ENCODE measurements at places on chromosomes 2 and 18.

GRCh38 chr2:201440182-201440581, 11.1 kb downstream of the TRAK2 start:
- H3K4me1 ChIP-seq = peaks cover 11% of the 10 kb centered on the region
- no peak overlapping the region for H3K4me3 ChIP-seq
- H3K27ac ChIP-seq = peak overlapping the region; percentile 7
- no peaks in the 10 kb centered on the region for H3K27me3 ChIP-seq
- no peak for DNase-seq
- no peaks in the 10 kb centered on the region for H3K36me3 ChIP-seq

DNA sequence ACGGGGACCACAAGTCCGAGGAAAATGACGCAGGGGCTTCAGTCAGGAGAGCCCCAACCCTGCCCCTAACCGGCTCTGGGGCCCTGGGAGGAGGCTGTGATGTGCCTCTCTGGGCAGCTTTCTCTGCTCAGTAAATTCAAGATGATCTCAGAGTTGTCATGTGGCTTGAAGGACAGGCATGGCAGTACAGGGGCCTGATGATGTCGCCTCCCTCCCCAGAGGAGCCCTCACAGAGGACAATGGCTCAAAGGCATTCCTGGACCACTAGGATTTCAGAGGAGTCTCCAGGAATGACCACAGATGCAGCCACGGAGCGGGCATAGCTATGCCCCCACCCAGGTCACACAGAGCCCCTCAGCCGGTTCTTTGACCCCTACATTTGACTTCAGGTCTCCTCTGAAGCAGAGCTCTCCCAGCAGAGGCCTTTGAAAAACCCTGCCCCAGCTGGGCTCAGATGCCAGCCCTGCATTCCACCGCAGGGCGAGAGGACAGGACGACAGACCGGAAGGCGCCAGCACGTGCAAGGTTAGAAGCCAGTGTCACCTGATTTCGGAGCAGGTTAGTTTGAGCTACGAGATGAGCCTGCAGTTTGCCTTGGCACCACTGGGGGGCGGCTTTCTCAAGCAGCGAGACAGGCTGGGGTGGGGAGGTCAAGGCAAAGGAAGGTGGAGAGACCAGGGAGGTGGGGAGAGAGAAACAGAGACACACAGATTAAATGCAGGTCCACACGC, 39.2 kb downstream of the BIN1 start:
- 0 out of 2 replicates have a peak, but pooled peaks cover 5% of the 10 kb centered on the region for H3K4me1 ChIP-seq
- no peak overlapping the region for H3K4me3 ChIP-seq
- H3K36me3 ChIP-seq = peaks cover 4% of the 10 kb centered on the region
- H3K27ac ChIP-seq = no peak overlapping the region
- DNase-seq = peak; percentile 80

- H3K27ac ChIP-seq = peak overlapping the region; percentile 7
- no peaks in the 10 kb centered on the region for H3K36me3 ChIP-seq
- H3K4me1 ChIP-seq = peaks cover 42% of the 10 kb centered on the region
- DNase-seq = no peak
- H3K27me3 ChIP-seq = peaks cover 29% of the 10 kb centered on the region
These were observed 1.5 kb downstream of the GAREM1 start for GRCh38 chr18:32469190-32469651.

- H3K4me3 ChIP-seq = no peak overlapping the region
- H3K27me3 ChIP-seq = no peaks in the 10 kb centered on the region
- DNase-seq = peak; percentile 31
- H3K27ac ChIP-seq = no peak overlapping the region
These were observed 67.3 kb upstream of the UPP2 start for GRCh38 chr2:158034198-158034866.

- no peaks in the 10 kb centered on the region for H3K4me1 ChIP-seq
- H3K27me3 ChIP-seq = no peaks in the 10 kb centered on the region
- no peak overlapping the region for H3K4me3 ChIP-seq
- H3K27ac ChIP-seq = no peak overlapping the region
These were observed 70.0 kb downstream of the PTRHD1 start for GRCh38 chr2:24723191-24723590.
